NCI-H146 (cell line): ENCODE measurements at places on chromosomes 5 and 9.

- no peak for DNase-seq
These were observed 17.9 kb downstream of the ANXA6 start for GRCh38 chr5:151139646-151140045.

DNA sequence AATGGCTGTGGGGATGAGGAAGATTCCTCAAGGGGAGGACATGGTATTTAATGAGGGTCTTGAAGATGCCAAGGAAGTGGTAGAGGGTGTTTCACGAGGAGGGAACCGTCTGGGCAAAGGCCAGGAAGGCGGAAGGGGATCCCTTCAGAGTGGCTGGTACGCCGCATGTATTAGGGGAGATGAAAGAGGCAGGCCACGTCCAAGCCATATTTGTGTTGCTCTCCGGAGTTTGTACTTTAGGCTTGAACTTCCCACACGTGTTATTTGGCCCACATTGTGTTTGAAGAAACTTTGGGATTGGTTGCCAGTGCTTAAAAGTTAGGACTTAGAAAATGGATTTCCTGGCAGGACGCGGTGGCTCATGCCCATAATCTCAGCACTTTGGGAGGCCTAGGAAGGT, 1.2 kb downstream of the FXN start:
- no peak for DNase-seq

DNA sequence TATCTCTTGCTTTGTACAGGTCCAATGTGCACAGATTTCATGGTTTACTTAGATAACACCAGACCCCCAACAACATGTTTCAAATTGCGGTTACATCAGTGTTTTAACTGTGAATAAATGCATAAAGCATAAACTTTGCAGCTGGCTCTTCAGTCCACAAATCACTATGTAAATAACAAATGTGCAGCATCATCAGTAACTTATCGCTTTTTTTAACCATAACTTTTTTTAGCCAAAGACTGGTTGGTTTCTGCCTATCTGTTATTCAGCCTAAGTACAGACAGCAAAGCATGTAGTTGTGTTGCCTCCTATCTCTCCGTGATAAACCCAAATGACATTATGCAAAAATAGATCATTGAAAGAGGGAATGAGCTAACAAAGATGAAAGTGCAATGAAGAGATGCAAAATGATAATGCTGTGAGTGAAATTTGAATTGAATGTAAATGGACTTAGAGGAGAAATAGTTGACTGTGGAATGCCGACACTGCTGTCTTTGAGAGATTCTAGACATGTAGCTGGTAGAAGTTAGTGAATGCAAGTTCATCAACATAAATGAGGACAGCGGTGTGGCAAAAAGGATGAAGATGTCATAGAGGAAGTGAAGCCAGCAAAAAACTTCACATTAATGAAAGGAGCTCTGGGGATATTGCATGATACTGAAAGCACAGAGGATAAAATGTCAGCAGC, 108.8 kb downstream of the PDE8B start:
- DNase-seq = no peak

DNA sequence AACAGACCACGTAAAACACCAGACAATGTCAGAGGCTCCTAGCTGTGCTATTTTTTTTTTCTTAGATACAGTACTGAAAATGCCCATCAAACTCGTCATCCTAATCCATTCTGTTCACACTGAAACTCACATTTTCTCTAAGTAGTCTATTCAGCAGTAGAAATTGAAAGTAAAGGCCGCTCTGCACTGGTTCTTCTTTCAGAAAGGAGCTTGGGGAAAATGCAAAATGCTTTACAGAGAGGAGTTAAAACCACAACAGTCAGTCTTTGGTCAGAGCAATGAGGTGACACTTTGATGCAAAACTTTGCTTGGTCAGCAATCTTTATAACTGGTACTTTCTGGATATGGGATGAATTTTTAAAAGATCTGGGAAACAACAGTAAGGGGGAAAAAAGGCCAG, 43.8 kb upstream of the SUSD1 start:
- DNase-seq = no peak

- DNase-seq = no peak
These were observed 288.9 kb upstream of the KIF2A start for GRCh38 chr5:62017092-62017491.

GRCh38 chr5:96829297-96829696, 21.6 kb upstream of the ERAP1 start:
- peak; percentile 21 for DNase-seq

DNA sequence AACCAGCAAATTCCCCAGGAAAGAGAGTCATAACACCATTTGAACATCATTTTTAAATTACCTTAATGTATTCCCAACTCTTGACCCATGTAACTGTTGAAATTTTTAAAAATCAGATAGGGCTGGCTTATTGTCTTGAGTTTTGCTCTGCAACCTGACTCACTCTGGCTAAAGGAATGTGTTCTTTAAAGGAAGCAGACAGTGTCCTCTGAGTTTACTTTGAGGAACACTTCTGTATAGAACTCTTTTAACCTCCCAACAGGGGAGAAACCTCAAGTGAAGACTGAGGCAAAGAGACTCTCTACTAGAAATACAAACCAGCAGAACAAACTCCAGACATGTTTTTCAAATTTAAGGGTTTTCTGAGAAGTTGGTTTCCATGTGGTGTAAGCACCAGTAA, 248.9 kb downstream of the CWC27 start:
- DNase-seq = no peak
